ENCODE measurements at places on chromosomes 2 and 18.
A peak's percentile ranks its signal among the peaks of the same experiment; 100 is the strongest.

DNA sequence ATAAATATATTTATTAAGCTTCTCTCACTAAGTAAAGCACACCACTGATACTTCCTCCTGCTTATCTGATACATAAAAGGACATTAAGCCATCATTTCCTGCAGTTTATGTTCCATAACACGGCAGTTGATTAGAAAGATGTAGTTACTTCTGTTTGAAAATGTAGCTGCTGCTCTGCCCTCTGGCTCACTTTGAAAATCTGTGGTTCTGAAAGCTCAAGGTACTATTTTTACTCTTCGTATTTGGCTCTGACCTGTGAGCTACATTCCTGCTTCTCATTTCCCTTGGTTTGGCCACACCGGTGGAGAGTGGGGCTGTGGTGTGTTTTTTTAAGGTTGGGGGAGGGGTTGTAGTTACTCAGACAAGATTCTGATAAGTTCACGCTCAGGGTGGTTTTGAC lies 12.8 kb upstream of the TTN start:
- peak; percentile 80 for DNase-seq

DNA sequence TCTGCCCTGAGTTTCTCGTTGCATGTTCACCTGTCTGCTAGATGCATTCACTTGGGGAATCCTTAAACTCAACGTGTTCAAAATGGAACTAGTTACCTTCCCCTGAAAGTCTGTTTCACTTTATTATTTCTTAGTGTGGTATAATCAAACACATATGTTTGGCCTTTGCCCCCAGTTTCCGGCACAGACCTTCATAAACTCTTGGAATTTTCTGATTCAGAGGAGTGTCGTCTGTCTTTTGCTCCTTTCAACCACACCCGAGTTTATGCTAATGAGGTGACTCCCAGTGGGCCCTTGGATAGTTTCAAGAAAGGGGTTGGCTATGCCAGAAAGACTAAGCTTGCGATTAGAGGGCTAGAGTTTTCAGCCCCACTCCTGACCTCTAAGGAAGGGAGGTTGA lies 198.9 kb downstream of the CDCA7 start:
- no peak for DNase-seq

- no peak for DNase-seq
These were observed 98.6 kb downstream of the CDH2 start for GRCh38 chr18:28078298-28078697.

- peak; percentile 44 for DNase-seq
These were observed 75.2 kb downstream of the KLHL29 start for GRCh38 chr2:23460228-23460627.

DNA sequence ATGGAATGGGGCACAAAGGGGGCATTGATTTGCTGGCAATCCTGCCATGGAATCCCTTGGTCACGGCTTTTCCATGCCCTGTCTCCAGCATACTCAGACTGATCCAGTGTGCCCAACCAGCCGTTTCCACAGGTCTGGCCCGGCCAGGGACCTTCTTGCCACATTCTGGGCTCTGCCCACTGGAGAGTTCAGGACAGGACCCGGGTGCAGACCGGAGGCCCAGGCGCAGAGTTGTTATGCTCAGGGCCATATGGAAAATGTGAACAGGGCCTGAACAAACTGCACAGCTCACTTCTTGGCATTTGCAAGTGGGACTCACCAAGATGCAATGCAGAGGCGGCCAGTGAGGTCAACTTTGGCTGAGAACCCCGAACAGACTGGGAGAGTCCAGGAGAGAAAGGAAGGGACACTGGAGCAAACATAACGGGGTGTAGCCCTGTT lies 15.6 kb upstream of the ASAP2 start:
- DNase-seq = no peak

DNA sequence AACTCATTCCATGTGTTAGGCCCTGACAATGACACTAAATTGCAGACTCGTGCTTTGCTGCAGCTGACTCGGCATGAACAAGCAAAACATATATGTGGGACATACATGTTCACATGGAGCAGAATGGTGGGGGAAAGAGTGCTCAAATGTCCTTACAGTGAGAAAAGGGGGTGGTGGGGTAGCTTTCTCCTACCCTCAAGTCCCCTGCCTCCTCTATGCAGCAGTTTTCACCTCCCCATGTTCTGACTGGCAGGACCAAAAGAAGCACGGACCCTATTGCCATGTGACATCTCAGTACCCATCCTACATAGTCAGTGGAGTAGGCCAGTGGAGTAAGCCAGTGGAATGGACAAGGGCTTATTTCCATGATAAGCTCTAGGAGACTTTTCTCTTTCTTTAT lies 259.3 kb downstream of the TTC32 start:
- no peak for DNase-seq

GRCh38 chr2:239858179-239858578 lies 167.0 kb downstream of the NDUFA10 start:
- no peak for DNase-seq

DNA sequence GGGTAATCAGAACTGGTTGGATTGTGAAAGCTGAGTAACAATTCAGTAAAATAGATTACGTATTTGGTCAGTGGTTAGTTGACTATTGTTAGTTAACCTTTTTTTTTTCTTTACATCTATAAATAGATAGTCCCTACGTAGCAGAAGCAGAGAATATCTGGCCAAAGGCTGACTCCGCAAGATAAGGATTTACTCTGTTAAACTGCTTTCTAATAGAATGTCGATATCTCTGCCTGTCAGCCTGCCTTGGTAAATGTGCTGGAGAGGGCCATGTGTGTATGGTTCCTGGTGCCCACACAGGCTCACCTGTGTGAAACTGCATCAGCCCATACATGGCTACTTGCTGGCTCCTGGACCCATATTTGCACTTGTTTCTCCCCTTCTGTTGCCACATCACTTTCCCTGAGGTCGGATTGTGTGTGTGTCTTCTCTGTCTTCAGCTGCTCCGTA lies 94.4 kb downstream of the CRIM1 start:
- DNase-seq = no peak

DNA sequence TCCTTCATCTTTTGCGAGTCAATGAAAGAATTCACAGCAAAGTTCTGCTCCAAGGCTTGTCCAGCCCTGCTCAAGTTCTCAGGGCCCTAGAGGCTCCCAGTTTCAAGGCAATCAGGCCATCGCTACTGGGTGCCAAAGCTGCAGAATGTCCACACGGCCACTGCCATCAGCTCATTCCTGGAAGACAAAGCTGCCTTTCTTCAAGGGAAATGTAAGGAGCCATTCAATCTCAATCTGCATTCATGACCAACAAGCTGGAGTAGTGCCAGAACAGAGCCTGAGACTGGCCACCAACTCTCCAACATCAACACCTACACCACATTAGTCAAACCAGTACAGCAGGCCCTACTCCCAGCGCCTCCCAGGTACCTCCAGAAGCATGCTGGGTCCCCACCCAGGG lies 202.2 kb downstream of the TCF4 start:
- no peak for DNase-seq

GRCh38 chr2:98269830-98270229 lies 76.4 kb upstream of the CNGA3 start:
- DNase-seq = no peak

GRCh38 chr18:22282311-22283115 lies 113.1 kb downstream of the GATA6 start:
- no peak for DNase-seq

GRCh38 chr18:56807901-56808300 lies 156.7 kb downstream of the WDR7 start:
- no peak for DNase-seq

DNA sequence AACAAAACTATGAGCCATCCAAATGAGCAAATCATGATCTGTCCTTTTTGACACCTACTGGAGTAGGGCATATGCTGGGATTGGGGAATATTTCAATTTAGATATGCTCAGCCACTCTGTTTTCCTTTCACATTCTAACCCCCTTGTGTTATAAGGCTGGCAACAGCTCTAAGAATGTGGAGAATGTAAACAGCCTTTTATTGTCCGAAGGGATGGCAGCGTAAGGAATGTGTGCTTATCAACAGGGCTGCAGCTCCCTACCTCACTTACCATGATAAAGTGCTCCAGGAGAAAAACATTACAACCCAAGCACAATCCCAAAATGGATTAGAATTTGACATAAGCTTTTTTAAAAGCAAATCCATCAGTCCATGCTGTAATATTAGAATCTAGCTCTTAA lies 2.2 kb downstream of the NXPH2 start:
- DNase-seq = no peak

- DNase-seq = no peak
These were observed 38.7 kb downstream of the SCG2 start for GRCh38 chr2:223563462-223563861.

- peak; percentile 29 for DNase-seq
These were observed 58.0 kb downstream of the CCDC88A start for GRCh38 chr2:55361465-55362189.

DNA sequence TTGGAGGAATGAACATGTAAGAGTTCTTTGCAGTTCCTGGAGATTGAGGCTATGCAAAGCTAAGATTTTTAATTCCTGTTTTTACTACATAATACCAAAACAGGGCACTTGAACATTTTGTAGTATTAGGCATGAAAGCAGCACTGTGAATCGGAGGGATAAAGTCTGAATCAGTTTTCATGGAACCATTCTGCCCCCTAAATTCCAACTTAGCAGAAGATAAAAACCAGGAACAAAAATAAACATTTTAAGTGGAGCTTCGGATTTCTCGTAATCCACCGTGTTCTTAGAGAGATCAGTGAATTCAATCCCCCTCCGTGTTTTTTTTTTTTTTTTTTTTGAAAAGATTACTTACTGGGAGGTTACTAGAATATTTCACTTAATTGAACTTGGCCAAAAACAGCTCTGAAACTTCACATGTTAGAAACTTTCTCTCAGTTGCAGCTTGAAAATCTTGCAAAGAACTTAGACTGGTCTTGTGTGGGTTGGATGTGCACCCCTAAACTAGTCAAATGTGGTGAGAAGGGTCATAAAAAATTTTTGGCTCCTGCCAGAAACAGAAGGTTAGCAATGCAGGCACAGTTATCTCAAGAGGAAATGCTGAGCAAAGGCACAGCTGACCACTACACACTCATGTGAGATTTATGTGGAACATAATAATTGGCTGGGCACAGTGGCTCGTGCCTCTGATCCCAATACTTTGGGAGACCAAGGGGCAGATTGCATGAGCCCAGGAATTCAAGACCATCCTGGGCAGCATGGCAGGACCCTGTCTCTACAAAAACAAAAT lies 145.4 kb upstream of the RNF152 start:
- DNase-seq = no peak

DNA sequence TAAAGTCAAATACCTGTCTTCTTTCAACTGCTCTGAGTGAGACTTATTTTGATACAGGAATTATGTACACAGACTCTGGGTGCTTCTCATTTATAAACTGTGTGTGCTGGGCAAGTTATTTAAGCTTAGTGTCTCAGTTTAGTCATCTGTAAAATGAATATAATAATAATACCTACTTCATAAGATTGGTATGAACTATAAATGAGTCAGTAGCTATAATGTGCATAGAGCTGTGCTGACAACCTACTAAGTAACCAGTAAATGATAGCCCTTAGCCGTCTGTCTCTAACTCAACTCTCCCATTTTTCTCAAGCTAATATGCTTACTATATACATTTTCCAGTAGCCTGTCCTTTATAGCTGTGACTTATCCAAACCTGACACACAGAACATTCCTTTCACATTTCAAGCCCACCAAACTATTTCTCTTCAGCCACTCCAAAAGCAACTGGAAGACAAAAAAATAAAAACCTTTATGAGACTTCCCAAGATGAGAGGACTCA lies 319.8 kb downstream of the ETAA1 start:
- no peak for DNase-seq

DNA sequence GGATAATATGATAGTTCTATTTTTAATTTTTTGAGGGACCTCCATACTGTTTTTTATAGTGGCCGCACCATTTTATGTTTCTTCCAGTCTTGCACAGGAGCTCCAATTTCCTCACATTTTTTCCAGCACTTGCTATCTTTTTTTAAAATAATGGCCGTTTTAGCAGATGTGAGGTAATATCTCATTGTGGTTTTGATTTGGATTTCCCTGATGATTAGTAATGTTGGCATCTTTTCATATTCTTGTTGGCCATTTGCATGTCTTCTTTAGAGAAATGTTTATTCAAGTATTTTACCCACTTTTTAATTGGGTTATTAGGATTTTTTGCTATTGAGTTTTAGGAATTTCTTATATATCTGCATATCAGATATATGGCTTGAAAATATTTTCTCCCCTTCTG lies 29.9 kb upstream of the NAPG start:
- DNase-seq = no peak

DNA sequence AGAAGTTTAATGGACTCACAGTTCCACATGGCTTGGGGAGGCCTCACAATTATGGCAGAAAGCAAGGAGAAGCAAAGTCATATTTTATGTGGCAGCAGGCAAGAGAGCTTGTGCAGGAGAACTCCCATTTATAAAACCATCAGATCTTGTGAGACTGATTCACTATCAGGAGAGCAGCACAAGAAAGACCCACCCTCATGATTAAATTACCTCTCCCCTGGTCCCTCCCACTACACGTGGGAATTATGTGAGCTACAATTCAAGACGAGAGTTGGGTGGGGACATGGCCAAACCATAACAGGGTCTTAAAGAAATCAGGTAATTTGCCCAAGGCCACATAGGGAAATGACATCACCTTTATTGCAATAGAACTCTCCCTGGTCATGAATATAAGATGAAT lies 1073.3 kb upstream of the ACVR2A start:
- DNase-seq = no peak

DNA sequence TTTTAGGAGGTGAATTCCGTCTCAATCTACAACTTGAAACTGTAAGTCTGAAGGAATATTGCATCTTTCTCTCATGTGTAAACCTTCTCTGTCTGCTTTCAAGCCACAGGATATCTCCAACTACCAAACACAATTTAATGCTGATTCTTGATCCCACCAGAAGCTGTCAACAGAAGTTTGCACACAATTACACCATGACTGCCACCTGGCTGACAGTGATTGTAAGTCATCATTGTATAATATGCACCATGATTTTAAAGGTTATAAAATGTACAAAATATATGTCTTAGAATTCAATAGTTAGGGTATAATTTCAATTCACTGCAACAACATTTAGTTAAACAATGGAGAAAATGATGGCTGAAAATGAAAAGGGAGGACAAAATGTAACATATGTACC lies 18.4 kb downstream of the PREPL start:
- peak; percentile 43 for DNase-seq

All from GM12865 (cell line).